Hematopoietic multipotent progenitor cell treated with erythropoietin and hydrocortisone succinate and interleukin-3 and kit ligand, for 8 days (in vitro differentiated cells): ENCODE measurements at places on chromosomes 3 and 15.

GRCh38 chr15:63879995-63880394 lies 46.2 kb upstream of the HERC1 start:
- DNase-seq, result no peak

GRCh38 chr15:97566961-97567360 lies 393.5 kb upstream of the ARRDC4 start:
- no peak for DNase-seq

DNA sequence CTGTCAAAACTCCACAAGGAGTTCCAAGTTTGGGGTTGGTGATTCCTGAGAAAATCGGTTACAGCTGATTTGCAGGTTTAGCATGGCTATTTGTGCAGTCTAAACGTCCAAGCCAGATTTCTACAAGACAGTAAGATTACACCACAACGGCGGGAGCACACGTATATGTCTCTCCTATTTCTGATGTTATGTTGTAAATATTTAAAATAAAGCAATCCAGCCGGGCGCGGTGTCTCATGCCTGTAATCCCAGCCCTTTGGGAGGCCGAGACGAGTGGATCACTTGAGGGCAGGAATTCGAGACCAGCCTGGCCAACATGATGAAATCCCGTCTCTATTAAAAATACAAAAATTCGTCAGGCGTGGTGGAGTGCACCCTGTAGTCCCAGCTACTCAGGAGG lies 106.8 kb upstream of the IGF1R start:
- DNase-seq, result no peak

DNA sequence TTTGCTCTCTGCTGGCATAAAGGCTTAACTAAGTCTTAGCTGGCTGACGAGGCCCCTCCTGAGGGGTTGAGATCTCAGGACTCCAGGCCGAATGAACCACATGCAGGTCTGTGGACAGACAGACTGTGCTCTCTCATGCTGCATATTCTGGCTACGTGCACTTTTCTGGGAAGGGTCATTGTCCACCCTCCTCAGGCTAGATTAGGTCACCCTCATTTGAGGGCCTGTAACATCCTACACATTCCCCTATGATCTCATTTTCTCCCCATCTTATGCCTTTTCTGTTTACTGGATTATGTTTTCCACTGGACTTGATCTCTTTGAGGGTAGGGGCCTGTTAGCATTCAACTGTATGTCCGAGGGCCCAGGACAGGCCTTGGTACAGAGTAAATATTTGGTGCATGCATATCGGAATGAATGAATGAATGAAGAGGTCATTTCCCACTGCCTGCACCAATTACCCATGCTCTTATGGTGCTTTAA lies 13.7 kb downstream of the EEFSEC start:
- no peak for DNase-seq

DNA sequence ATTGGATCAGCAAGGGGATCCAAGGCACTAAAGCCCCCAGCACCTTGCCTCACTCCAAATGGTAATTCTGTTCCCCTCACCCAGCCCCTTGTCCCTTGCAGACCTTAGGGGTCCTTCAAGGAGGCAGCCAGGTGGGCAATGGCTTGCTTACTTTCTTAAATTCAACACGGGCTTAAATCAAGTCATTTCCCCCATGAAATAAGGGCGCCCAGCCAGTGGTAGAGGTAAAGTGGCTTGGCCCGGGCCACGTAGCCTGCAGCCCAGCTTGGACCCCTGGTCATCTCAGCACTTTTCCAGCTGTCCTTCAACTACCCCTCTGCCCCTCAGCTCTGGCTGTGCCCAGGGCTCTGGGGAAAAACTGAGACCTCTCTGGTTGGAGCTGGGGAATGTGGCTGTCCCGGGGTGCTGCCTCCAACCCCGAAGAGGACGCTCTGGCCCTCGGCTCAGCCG lies 1.2 kb downstream of the PSTPIP1 start:
- DNase-seq, result no peak

- DNase-seq, result no peak
Measured at GRCh38 chr3:193793123-193793522, 200.1 kb downstream of the OPA1 start.

- no peak for DNase-seq
Measured at GRCh38 chr3:15110206-15110605, 11.3 kb upstream of the RBSN start.

DNA sequence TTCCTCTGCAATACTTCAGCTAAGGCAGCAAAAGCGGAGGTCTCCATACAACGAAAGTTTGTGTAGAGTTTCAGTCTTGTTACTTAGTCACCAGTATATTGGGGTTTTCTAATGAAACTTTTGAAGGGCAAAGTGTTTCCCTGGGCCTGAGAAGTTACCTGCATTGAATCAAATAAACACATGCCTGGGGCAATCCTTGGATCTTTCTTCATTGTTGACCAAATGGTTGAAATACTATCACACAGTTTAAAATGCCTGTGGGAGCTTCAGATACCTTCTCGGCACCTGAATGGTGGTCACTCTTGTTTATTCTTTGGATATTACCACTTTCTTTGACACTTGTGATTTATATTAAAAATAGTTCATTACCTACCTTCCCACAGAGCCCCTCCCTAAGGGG lies 988 bp upstream of the CHSY1 start:
- no peak for DNase-seq

DNA sequence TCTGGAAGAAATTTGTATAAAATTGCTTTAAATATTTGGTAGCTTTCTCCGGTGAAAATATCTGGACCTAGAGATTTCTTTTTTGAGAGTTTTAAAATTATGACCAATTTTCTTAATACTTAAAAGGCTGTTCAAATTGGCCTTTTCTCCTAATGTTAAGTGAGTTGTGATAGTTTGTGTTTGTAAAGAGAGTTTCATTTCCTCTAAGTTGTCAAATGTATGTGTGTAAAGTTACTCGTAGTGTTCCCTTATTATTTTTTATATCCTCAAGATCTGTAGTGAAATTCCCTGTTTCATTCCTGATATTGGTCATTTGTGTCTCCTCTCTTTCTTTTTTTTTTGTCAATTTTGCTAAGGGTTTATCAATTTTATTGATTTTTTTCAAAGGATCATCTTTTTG lies 92.6 kb upstream of the CTNNB1 start:
- DNase-seq, result no peak

DNA sequence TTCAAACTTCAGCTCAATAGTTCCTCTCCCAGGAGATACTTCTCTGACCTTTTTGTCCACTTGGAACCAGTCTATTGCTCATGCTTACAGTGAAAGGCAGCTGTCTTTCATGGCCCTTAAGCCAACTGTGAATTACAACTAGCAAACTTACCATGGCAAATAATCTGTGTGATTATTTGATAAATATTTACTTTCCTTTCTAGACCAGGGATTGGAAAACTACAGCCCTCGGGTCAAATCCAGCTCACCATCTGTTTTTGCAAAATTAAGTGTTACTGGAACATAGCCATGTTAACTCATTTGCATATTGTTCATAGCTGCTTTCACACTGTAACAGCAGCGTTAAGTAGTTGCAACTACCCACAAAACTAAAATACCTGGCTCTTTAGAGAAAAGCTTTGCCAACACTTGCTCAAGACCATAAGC lies 289.1 kb upstream of the MCTP2 start:
- DNase-seq, result peak; percentile 41

- no peak for DNase-seq
Measured at GRCh38 chr3:152122851-152123250, 145.9 kb upstream of the MBNL1 start.

GRCh38 chr3:40800343-40800742 lies 275.6 kb downstream of the ZNF621 start:
- no peak for DNase-seq

DNA sequence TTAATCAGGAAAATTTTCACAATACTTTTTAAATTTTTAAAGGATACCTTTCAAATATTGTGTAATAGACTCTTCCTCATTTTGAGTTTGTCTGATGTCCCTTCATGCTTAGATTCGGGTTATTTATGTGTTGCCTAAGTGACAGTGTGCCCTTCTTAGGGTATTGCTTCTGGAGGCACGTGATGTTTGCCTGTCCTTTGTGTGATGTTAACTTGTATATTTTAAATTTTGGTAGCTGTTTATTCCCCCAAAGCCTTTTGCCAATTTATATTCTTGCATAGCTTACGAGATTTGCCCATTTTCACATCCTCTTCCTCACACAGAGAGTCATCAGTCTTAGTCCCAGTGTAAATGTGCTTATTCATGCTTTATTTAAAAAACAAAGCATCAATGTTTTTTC lies 433.1 kb downstream of the EPHB1 start:
- DNase-seq, result no peak

GRCh38 chr3:106560451-106560966 lies 691.7 kb upstream of the CBLB start:
- DNase-seq, result peak; percentile 63

- no peak for DNase-seq
Measured at GRCh38 chr15:66700412-66700801, 1.6 kb upstream of the SMAD6 start.

DNA sequence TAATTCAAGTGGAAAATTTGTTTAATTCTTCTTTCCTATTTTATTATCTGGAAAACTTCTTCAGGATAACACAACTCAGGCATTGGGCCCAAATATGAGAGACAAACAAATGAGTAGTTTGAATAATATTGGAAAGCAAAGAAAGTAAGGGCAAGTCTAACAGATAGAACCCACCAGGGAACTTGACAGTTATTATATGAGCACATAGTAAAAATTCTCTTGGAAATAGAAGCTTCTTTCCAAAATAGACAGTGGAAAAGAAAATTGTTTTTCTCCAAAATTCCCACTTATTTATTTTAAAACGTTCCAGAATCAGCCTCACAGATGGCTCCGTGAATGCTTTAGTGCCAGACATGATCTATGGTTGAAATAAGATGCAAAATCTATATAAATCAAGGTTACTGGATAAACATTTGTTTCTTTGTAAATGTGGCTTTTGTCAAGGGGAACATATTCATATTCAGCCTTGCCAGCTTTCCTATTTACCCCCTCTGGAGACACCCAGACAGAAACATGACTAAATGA lies 23.9 kb downstream of the LDHAL6B start:
- no peak for DNase-seq

DNA sequence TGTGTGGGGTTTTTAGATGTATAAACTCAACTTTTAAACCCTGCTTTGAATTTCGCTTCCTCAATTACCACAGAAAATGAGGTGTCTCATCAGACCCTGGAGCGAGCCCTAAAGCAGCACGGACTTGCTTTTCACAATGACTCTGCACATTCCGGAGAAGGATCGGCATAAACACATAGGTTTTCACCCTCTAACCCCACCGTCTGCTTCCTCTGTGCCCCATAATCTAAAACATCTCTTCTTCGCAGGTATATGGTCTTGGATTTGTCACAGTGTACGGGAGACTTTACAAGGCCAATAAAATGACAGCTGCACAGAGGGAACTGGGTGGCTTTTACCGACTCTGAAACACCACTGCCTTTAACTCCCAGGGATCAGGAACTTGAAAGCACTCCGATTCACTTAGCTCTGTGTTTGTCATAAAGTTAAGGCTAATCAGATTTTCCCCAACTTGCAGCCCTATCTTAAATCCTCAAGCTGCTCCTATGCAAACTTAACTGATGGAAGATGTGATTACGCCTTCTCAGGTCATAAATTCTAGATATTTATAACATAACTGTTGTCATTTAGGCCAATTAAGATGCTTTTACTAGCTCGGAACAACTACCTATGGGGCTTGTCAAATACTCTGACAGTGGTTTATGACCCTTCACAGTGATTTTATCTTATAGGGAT lies 133.4 kb upstream of the WNT5A start:
- no peak for DNase-seq

GRCh38 chr3:11915621-11916424 lies 69.1 kb upstream of the TAMM41 start:
- no peak for DNase-seq

- DNase-seq, result no peak
Measured at GRCh38 chr3:127041264-127041820, 58.4 kb downstream of the PLXNA1 start.

DNA sequence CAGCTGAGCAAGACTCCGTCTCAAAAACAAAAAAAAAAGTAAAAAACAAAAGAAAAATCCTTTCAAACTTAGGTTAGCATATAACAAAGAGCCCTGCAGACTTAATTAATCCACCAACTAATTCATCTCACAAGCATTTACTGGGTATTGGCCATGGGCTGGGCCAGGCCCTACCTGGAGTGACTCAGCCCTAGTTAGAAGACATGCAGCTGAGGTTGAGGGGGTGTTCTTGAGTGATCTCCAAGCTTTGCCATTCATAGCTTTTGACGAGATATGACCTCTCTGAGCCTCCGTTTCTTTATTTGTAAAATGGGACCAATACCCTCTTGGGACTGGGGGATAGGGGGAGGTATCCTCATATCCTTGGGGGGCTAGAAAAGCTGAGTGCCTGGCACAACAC lies 7.8 kb downstream of the FBXL22 start:
- no peak for DNase-seq

- no peak for DNase-seq
Measured at GRCh38 chr3:25097023-25097422, 331.0 kb upstream of the RARB start.

DNA sequence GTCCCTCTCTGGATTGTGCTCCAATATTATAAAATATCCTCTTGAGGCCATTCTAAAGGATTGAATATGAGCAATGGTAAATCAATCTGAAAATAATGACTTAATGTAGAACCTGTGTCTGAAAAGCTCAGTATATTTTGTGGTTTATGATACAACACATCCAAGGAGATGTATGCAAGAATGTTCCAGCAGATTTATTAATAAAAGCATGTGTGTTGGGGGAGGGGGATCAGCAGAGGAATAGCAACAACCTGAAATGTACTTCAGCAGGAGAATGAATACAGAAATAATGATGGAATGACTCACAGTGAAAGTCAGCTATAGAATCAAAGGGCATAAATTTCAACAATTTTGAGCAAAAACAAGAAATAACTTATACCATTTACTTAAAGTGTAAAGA lies 56.7 kb upstream of the NUDT16 start:
- no peak for DNase-seq

GRCh38 chr3:183690402-183690995 lies 7.1 kb upstream of the YEATS2 start:
- DNase-seq, result no peak

DNA sequence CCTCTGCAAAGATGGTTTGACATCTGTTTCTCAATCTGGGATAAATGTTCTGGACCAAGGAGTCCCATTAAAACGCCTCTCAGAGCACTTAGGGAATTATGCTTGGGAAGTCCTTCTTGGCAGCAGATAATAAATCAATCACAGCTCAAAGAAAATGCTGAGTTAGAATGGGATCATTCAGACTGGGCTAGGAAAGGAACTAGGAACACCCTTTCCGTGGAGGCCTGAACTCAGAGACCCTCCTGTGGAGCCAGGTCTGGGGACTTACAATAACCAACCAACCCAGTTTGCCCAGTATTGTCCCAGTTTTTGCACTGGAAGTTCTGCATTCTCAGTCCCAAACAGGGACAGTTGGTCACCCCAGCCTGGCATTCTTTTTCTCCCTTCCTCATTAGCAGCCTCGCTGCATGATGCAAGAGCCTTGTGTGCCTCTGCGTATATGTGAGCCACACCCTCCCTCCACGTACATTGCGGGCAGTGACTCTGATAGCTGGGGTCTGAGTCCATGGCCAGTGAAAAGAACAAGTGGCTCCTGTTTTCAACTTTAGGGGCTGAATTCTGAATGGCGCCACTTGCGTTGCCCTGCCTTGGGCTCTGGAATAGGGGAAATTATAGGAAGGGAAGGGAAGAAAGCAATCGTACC lies 88.7 kb downstream of the SEMA5B start:
- DNase-seq, result no peak

- DNase-seq, result no peak
Measured at GRCh38 chr3:50211930-50212329, 6.9 kb downstream of the SLC38A3 start.
